Caco-2 (cell line): ENCODE measurements at places on chromosomes 5 and 9.
A peak's percentile ranks its signal among the peaks of the same experiment; 100 is the strongest.

DNA sequence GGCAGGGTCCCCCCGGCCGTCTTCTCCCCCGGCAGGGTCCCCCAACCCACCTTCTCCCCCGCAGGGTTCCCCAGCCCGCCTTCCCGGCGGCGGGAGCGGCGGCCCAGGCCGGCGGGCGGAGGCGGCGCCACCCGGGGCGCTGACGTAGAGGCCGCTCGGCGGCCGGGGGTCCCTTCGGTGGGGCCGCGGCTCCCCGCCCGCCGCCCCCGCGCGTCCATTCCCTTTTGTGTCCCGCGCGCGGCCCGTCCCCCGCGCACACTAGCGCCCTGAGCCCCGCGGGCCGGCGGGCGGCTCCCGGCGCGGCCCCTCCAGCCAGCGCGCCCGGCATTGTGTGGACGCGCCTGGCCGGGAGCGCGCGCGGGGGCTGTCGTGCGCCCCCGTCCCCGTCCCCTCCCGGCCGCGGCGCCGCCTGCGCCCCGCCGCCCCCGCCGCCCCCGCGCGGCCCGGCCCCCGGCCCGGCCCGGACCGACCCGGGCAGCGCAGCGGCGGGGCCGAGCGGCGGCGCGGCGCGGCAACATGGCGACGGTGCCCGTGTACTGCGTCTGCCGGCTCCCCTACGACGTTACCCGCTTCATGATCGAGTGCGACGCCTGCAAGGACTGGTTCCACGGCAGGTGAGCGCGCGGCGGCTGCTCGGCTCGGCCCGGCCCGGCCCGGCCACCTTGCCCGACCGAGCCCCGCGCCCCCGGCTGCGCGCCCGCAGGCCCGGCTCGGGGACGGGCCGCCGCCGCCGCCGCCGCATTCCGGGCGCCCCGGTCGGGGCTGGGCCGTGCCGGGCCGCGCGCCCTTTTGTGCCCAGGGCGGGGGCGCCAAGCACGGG is at the start of gene PHF2:
PHF2 (plus strand) TSS at position 327 of the 820 bp plus-strand sequence; CDS start at position 517, 190 bp downstream.
- peak within 1 kb of the TSS; percentile 54 for H3K4me3 ChIP-seq
- no peaks in the 10 kb centered on the region for H3K36me3 ChIP-seq
- H3K4me1 ChIP-seq, result peaks cover 11% of the 10 kb centered on the region
- peak within 1 kb of the TSS; percentile 78 for H3K27ac ChIP-seq

DNA sequence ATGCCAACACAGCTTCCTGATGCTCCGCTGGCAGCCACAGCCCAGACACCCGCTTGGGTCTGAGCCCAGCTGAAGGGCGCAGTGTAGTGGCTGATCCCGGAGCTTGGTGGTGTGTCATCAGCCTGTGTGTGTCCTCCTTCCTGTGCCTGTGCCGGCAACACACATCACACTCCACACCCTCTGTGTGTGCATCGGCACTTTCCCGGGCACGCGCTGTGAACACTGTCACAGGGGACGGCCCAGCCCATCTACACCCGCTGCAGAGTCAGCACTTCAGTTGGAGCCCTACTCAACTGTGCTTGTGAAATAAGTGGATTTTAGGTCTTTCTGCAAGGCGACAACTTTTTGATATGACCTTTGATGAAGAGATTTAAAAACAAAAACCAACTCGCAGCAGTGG is 189.4 kb downstream of the IRX2 start:
- no peak overlapping the region for H3K27ac ChIP-seq
- no peak for DNase-seq
- no peak overlapping the region for H3K4me3 ChIP-seq
- no peaks in the 10 kb centered on the region for H3K36me3 ChIP-seq

GRCh38 chr5:79982136-79982535 is 8.9 kb downstream of the MTX3 start:
- H3K4me3 ChIP-seq, result no peak overlapping the region
- H3K27me3 ChIP-seq, result no peaks in the 10 kb centered on the region
- no peak for DNase-seq

GRCh38 chr5:102902135-102902448 is 147.0 kb downstream of the PAM start:
- H3K4me3 ChIP-seq, result no peak overlapping the region
- H3K4me1 ChIP-seq, result peaks cover 6% of the 10 kb centered on the region; the same call in 1 of the 2 replicates
- no peak overlapping the region for H3K27ac ChIP-seq
- no peaks in the 10 kb centered on the region for H3K36me3 ChIP-seq
- no peak for DNase-seq
- H3K27me3 ChIP-seq, result no peaks in the 10 kb centered on the region

DNA sequence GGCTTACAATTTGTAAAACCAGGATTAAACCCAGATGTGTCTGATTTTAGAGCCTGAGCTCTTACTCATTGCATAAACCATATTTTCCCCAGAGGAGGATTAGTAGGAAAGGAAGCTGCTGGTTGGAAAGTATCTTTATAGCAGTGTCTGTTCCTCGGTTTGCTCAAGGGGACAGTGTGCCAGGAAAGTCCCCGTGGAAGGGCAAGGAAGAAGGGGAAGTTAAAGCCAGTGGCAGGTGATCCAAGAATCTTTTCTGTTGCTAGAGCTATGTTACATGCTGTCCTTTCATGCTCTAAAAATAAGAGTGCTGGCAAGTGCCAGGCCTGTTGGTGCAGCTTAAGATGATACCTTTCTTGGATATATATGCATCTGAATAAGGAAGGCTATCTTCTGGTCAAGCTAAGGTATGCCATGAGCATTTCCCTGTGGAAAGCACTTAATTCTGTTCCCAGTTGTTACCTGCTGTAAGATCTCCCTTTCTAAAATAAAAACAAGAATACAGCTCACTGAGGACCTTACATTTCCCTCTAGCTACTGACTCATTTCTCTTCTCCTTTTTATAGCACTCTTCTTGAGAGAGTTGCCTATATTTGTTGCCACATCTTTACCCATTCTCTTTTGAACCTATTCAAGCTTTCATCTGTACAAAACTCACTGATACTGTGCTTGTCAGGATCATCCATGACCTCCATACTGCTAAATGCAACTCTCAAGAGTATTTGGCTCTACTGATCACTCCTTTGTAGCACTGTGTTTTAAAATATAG is 8.0 kb downstream of the PDCD1LG2 start:
- no peaks in the 10 kb centered on the region for H3K36me3 ChIP-seq
- no peak overlapping the region for H3K4me3 ChIP-seq
- DNase-seq, result no peak
- H3K27me3 ChIP-seq, result no peaks in the 10 kb centered on the region

DNA sequence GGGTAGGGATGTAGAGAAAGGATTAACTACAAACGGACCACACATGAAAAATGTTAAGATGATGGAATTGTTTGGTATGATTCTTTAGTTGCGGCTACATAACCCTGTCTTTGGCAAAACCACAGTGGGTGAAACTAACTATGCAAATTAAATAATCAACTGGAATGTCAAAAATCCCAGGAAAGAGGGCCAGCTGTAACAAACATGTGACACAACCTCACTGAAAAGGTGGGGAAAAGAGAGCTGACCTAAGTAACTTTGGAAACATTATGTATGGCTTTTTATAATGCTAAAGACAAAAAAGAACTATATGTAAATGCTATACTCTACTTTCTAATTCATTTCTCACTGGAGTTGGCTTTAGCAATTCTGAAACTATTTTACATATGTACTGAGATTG is 252.0 kb downstream of the MRPS30 start:
- no peaks in the 10 kb centered on the region for H3K36me3 ChIP-seq
- no peak overlapping the region for H3K4me3 ChIP-seq
- no peak for DNase-seq
- no peaks in the 10 kb centered on the region for H3K4me1 ChIP-seq
- no peak overlapping the region for H3K27ac ChIP-seq
- H3K27me3 ChIP-seq, result no peaks in the 10 kb centered on the region

- no peak overlapping the region for H3K27ac ChIP-seq
- H3K27me3 ChIP-seq, result no peaks in the 10 kb centered on the region
- H3K36me3 ChIP-seq, result no peaks in the 10 kb centered on the region
- H3K4me3 ChIP-seq, result no peak overlapping the region
- DNase-seq, result no peak
- H3K4me1 ChIP-seq, result no peaks in the 10 kb centered on the region
Measured at GRCh38 chr5:33843579-33843978, 48.2 kb downstream of the ADAMTS12 start.

DNA sequence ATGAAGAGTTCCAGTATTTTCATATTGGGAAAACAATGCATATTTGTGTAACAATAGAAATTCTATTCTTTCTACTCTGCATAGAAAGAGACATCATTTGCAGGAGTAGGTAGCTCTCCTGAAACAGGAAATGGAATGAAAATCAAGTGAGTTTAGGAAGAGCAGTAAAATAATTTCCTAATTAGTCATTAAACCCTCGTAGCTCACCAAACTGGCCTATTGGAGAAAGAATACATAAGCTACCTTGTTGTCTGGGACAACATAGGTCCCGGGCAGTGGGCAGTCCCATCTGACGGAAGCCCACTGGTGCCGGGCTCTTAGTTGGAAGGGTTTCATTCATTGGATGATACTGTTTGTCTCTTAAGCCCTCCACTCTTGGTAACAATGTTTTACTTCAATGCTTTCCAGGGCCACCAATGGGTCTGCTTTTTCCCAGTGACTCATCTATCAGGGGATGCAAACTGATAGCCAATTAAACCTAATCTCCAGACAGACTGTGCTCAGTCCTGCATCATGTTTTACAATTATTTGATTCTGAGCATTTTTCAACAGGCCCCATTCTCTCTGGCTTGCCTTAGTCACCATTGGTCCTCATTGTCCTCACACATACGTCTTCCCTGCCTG is 46.5 kb downstream of the GNA14 start:
- no peaks in the 10 kb centered on the region for H3K36me3 ChIP-seq
- H3K27ac ChIP-seq, result no peak overlapping the region
- H3K27me3 ChIP-seq, result no peaks in the 10 kb centered on the region
- no peak for DNase-seq
- H3K4me1 ChIP-seq, result no peaks in the 10 kb centered on the region

DNA sequence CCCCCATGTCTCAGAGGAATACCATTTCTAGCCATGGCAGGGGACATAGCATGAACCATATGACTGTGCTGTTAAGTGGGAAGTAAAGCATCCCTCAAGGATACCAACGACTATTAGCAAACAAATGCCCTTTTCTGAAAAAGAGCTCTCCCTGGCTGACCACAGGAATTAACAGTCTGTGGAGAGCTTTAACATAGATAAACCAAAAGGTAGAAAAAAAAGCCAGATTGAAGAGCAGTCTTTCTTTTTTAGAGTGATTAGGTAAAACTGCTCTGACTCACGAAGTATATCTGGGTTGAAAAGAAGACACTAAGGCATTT is 532.7 kb upstream of the DMAC1 start:
- H3K36me3 ChIP-seq, result no peaks in the 10 kb centered on the region
- no peaks in the 10 kb centered on the region for H3K27me3 ChIP-seq
- no peak overlapping the region for H3K4me3 ChIP-seq
- H3K27ac ChIP-seq, result no peak overlapping the region
- no peak for DNase-seq

- no peaks in the 10 kb centered on the region for H3K27me3 ChIP-seq
- H3K4me1 ChIP-seq, result peaks cover 3% of the 10 kb centered on the region; the same call in 1 of the 2 replicates
- no peaks in the 10 kb centered on the region for H3K36me3 ChIP-seq
- H3K27ac ChIP-seq, result no peak overlapping the region
Measured at GRCh38 chr5:80064124-80064523, 29.0 kb downstream of the THBS4 start.

- no peak for DNase-seq
- H3K27ac ChIP-seq, result no peak overlapping the region
- no peaks in the 10 kb centered on the region for H3K27me3 ChIP-seq
Measured at GRCh38 chr9:109500421-109500974, 2.4 kb upstream of the PTPN3 start.

DNA sequence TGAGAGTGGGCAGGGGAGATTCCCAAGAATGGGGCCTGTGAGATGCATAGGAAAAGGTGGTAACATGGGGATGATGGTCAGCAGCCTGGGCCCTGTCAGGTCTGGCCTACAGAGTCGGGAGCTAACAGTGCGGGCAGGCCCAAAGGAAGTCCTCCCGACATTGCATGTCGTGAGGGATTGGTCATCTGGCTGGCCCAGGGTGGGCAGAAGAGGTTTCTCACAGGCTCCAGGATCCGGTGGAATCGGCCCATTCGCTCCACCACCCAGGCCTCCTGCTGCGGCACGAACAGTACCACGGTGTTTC is 514 bp downstream of the STOML2 start:
- H3K27me3 ChIP-seq, result no peaks in the 10 kb centered on the region
- DNase-seq, result no peak
- no peaks in the 10 kb centered on the region; the same call in 1 of the 2 replicates for H3K4me1 ChIP-seq
- H3K27ac ChIP-seq, result peak overlapping the region; percentile 99

DNA sequence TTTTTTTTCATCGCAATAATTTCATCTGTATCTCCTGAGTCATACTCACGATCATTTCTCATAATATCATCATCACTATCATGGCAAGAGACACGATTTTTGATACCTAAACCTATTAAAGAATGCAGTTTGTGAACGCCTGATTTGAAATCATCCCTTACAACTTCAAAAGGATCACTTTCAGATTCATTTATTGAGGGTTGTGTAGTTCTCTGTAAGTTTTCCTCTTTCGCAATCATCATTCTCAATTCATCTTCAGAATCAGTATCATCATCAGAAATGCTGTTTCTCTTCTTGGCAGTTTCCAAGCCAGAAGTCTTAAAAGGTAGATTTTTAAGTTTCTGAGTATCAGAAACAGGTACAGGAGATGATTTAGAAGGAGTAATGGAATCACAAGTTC is 9.7 kb downstream of the NOL8 start:
- no peaks in the 10 kb centered on the region for H3K27me3 ChIP-seq
- no peak for DNase-seq
- no peak overlapping the region for H3K27ac ChIP-seq

DNA sequence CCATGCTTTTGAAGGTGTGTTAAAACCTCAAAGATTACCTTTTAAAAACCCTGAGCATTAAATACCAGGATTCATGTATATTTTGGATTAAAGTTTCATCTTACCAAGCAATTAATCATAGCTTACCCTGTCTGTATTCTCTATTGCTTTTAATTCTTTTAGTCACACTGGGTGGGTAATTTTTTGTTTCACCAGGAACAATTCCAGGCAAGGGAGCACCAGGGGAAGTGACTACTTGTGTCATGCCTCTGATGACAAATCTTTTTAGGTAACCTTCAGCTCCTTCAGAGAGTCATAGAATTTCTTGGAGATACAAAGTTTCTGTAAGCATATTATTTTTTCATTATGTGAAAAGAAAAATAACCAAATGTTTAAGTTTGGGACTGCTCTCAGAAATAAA is 33.4 kb upstream of the ANXA1 start:
- H3K27me3 ChIP-seq, result no peaks in the 10 kb centered on the region
- DNase-seq, result no peak
- H3K27ac ChIP-seq, result no peak overlapping the region
- no peaks in the 10 kb centered on the region for H3K36me3 ChIP-seq
- no peak overlapping the region for H3K4me3 ChIP-seq
- H3K4me1 ChIP-seq, result no peaks in the 10 kb centered on the region

GRCh38 chr9:72315089-72315509 is 49.9 kb downstream of the ZFAND5 start:
- no peak for DNase-seq
- H3K27ac ChIP-seq, result no peak overlapping the region
- H3K36me3 ChIP-seq, result no peaks in the 10 kb centered on the region
- H3K4me3 ChIP-seq, result no peak overlapping the region
- H3K27me3 ChIP-seq, result no peaks in the 10 kb centered on the region

DNA sequence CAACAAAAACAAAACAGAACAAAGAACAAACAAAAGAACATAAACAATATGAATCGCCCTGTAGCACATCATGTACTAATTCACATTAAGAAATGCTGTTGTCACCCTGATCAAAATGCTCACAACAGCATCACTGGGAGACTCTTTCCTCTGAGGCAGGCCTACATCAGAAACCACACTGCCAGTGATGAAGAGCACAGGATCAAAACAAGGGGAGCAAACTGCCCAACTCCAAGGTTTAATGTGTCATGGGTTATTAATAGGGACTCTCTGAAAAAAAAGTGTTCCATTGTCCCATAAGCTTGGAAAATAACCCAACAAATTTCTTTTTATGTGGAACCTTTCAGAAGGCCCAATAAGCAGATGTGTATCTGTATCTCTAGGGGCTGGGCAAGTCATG is 74.2 kb downstream of the PTPN3 start:
- no peak overlapping the region for H3K27ac ChIP-seq
- DNase-seq, result no peak
- H3K27me3 ChIP-seq, result no peaks in the 10 kb centered on the region
- no peaks in the 10 kb centered on the region for H3K36me3 ChIP-seq
